ENCODE measurements at places on chromosomes 11 and 22.

DNA sequence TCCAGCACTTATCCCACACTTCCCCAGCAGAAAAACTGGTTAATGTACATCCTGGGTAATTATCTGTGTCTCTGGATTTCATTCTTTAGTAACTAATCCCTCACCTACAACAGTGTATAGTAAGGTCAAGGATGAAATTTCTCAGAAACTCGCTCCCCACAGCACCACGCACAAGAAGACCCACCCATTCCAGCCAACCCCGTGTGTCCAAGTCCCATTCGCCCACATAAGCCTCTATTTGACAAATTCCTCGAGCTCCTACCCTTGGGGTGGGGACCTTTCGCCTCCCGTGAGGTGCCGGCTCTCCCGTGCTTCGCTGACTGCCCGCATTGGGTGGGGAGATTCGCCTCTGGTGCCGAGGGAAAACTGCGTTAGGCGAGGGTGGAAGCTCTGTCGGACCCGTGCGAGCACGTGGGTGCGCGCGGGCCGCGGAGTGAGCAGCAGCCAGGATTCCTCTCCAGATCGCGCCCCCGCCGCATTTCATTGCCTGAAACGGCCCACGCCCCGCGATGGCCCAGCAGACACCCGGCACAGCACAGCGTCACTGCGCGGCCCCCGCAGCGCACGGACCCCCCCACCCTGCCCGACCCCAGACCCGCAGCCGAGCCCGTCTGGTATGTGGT, 866 bp downstream of the EXPH5 start:
- no peak for DNase-seq

DNA sequence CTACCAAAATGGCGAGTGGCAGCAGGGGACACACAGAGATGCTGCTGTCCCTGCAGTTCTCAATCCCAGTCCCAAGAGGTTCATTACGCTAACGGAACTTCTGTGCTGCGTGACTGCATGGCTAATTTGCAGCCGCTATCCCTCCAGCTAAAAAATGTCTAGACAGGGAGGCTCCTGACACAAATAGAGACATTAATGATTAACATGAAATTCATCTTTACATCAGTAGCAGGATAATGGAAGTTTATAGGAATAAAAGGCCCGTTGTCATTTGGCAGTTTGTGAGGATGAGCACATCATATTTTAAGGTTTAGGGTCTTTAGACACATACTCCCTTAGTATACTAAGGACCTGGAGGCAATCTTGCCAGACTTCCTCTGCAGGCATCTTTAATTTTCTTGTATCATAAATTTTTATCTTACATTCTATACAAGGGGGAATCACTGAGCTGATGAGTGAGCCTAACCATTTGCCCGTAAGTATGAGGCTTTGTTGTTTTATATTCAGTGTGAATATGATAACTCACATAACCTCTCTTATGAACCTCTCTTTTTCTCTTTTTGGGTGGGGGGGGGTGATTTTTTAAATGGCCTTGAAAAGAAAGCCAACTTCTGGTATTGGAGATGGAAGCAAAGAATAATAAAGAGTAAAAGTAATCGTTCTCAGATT, 99.8 kb upstream of the OR9G4 start:
- no peak for DNase-seq

DNA sequence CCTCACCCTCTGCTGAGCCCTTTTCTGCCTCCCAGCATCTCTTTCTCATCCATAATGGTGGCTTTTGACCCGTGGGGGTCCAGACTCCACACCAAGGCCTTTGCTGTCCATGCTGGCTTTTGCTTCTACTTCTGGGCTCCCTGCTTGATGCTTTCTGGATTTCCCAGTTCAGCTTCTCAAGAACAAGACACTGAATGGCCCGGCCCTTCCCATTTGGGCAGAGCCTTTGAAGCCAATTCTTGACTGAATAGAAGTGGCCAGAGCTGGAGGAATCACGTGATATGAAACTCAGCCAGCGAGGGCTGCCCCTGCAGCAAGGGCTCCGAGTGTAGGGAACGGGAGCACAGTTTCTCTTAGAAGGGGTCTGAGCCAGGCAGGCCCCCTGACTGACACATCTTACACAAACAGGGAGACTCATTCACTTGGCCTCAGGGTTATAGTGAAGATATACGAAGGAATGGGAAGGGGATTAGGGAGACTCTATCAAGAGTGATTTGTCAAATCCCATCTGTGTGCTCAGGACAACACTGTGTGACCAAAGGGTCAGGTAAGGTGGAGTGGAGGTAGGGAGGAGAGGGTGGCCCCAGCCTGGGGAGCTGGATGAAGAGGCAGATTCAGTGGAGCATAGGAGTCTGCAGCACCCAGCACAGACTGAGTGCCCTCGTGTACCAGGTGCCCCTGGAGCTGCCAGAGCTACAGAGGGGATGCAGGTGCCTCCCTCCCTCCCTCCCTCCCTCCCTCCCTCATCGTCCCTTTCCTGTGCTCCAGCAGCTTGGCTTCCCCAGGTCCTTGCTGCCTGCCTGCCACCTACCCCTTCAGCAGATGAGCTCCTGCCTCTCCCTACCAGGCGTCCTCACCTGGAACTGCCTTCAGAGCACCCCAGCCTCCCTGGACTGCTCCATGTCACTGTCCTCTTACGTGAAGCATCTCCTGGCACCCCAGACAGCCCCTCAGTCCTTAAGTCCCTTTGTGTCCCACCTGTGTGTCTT, 106.0 kb downstream of the TRIM29 start:
- no peak for DNase-seq

DNA sequence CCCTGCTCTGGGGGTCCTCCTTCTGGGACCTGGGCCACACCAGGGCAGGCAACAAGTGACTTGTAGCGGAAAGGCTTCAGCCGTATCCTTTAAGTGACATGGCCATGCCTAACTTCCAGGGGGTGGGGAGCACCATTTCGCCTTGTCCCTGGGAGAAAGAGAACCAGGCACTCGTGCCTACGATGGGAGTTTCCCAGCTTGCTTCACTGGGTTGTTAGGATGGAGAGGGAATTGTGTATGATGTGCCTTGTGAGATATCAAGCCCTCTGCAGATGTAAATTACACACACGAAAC, 151.4 kb downstream of the CACNA1I start:
- no peak for DNase-seq

DNA sequence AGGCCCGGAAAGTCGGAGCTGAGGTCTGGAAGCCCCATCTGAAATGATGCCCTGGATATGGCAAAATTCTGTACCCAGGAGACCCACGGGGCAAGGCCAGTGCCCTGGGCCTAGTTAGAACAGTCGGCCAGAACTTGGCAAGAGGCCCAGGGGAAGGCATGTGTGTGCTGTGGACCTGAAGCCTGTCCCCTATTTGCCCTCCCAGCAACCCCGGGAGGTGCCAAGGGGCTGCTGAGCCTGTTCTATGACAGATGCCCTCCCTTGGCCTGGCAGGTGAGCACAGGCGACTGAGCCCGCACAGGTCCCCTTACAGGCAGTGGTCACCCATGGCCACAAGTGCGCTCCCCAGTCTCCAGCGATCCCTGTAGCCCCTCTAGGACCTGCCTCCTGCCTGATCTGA, 51.7 kb downstream of the NAT10 start:
- no peak for DNase-seq

DNA sequence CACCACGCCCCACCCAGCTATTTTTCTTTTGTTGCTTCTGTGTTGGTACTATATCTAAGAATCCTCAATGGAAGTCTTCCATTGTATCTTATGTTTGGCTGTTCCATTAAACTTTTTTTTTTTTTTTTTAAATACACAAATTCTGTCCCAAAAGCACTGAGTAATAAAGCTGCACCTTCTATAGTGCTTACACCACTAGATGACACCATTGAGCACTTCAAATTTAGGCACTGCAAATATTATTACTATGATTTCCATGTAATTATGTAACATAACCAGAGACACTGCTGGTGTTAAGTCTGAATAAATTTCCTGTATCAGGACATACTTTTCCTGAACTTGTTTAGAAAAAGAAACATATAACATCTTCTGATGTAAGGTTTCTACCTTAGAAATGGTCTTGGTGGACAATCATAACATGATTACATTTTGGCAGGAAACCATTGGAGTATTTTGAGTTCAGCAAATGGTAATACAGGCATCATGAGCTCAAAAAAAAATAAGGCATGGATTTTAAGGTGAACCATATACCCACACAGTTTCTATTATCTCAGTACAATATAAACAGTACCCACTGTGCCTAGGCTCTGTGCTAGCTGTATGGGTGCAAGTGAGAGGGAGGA, 110.5 kb downstream of the ATG16L2 start:
- DNase-seq = peak; percentile 44

DNA sequence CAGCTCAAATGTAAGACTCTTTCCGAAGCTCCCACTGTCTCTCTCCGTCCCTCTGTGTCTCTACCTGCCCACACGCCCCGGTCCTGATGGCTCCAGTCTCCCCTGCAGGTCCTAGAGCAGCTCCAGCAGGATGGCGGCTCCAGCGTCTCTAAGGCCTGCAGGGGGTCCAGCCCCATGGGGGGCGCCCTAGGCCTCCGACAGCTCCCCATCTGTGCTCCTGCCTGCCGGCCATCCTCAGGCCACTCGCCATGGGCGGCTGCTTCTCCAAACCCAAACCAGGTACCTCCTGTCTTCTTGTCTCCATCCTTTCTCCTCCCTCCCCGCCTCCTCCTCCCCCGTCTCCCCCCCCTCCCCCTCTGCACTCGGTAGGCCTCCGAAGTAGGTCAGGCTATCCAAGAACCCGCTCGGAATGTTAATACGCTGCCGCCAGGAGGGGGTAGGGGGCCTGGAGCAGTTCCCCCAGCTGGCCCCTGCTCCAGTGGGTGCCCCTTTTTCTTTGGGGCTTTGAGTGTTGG, 699 bp downstream of the AIFM3 start:
- no peak for DNase-seq

GRCh38 chr11:59957094-59957493, 6.7 kb upstream of the OOSP4A start:
- no peak for DNase-seq

- DNase-seq = no peak
Measured at GRCh38 chr22:49455595-49455994, 372.1 kb downstream of the BRD1 start.

DNA sequence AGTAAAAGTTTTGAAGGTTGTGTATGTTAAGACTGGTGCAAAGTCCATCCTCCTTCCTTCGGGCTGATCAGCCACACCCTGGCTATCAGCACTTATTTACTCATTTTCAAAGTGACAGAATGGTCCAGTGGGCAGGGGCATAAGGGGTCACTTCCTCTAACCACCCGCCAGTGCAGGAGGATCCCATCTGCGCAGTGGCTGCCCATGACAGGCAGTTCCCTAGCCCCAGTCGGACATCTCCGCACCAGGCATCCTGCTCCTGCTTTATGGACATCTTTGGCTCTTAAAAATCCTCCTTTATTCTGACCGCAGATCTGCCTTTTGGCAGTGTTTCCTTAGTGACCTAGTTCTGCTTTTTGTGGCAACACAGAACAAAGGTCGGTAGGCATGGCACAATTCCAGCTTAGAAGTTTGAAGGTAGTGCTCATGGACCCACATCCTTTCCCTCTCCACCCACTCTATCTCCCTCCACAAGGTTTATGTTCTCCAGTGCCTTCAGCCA, 55.9 kb downstream of the BMAL1 start:
- DNase-seq = no peak

DNA sequence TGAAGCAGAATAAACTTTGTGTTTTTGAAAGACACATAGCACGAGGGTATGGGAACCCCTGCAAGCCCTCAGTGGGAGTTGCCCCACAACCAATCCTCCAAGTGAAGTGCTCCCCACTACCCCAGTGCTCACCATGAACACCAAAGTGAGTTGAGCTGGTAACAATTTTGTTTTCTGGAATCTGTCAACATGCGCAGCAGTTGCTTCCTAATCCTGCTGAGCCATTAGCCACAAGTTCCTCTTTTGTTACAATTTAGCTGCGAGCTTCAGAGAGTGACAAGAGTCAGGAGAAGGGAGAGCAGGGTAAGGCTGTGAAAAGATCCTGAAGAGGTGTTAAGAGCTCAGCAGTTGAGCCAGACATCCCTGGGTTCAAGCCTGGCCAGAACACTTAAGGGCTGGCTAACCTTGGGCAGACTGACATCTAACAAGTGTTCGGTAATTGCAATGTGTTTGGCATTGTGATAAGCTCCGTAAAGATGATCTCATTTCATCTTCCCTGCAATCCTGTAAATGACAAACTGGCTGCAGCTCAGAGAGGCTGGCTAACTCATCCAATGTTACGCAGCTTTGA, 24.1 kb upstream of the ASPHD2 start:
- DNase-seq = no peak

DNA sequence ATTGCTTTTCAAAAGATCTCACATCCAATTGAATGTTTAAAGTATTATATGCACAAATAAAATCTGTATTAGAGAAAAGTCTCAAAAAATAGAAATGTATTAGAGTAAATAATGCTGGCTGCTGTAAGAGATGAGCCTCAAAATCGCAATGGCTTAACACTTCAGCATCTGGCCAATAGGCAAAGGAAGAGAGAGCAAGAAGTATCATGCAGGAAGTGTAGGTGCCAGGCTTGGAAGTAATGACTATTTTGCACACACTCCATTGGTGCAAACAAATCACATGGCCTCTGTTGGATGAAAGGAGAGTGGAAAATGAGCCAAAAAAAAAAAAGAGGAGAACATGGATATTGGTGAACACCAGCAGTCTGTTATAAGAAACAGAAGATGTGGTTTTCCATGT, 193.0 kb upstream of the E2F8 start:
- DNase-seq = no peak

- no peak for DNase-seq
Measured at GRCh38 chr11:130699561-130699960, 216.7 kb downstream of the SNX19 start.

Data from stimulated activated naive CD4-positive, alpha-beta T cell (primary cell).